T-cell (primary cell): ENCODE measurements at places on chromosomes 6 and 20. TPM values are rescaled to one million over a fixed set of nuclear protein-coding genes. Genes with fewer than 3 reads are reported as not detected.

The TRIM10 gene
- total RNA-seq, result not detected

- H3K4me3 ChIP-seq, result no peak overlapping the region
- H3K36me3 ChIP-seq, result no peaks in the 10 kb centered on the region
- H3K27ac ChIP-seq, result no peak overlapping the region
- DNase-seq, result no peak
Observed at GRCh38 chr6:113825781-113826180, 31.4 kb upstream of the MARCKS start.

DNA sequence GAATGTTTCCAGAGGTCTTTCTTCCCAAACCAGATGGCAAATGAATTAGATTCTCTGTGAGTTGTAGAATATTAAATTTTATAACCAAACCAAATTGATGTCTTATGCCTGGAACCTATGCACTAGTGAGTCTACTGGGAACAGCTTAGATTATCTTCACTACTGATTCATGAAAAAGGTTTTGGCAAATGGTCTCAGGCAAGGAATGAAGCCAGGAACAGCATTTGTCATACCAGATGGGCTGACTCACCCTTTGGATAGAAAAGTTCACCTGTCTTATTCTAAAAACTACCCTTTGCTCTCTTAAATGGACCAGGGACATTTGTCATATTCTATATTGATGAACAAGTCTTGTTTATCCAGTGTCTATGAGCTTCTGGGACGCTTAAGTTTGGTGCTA, 135.4 kb upstream of the ECI2 start:
- no peak overlapping the region for H3K4me3 ChIP-seq
- H3K27ac ChIP-seq, result no peak overlapping the region
- no peak for DNase-seq

DNA sequence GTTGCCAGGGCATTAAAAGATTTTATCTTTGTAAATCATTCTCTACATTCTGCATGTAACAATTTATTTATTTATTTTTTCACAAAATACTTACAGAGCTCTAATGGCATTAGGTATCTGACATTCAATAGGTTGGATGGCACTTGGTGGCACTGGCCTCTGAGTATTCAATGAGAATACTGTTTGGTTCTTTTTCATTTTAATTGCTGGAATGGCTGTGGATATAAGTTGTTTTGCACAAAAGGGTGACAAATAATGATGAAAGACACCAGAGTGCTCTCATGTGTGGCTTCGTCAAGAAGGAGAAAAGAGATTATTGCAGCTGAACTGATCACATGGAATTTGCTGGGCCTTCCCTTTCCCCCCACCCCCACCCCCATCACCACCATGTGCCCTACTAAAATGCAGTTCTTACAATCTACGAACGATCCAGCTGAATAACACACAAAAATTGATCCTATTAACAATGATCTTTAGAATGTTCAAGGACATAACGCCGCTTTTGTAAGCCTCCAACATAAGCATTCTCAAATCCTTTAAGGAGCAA, 195.2 kb upstream of the POU3F2 start:
- no peak overlapping the region for H3K27ac ChIP-seq
- H3K4me3 ChIP-seq, result no peak overlapping the region
- no peaks in the 10 kb centered on the region for H3K27me3 ChIP-seq

The TMEM74B gene
- not detected for total RNA-seq

The NEURL2 gene
- 6.1 TPM for total RNA-seq
